ENCODE measurements at places on chromosomes 6 and 20.

GRCh38 chr6:1311400-1312202 lies at the start of gene FOXQ1:
Gene FOXQ1 (plus strand): TSS chr6:1312098. CDS start chr6:1312705, 607 bp downstream.
- DNase-seq, result peak; percentile 98

DNA sequence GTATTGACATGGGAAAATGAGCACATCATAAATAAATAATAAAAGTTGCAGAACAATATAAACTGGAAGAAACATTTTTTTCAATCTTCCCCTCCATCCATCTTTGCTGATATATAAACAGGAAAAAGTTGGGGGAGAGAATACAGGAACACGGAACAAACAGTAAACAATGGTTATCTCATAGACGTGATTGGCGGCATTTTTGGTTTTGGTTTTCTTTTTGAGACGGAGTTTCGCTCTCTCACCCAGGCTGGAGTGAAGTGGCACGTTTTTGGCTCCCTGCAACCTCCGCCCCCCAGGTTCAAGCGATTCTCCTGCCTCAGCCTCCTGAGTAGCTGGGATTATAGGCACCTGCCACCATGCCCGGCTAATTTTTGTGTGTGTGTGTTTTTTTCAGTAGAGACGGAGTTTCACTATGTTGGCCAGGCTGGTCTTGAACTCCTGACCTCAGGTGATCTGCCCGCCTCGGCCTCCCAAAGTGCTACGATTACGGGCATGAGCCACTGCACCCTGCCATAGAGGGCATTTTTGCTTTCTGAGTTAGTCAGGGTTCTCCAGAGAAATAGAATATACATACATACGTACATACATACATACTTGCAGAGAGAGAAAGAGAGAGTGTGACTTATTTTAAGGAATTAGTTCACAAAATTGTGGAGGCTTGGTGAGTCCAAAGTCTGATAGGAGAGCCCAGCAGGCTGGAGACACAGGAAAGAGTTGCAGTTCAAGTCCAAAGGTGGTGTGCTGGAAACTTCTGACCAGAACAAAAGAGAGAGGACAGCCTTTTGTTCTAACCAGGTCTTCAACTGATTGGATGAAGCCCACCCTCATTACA lies 22.6 kb downstream of the GNL1 start:
- DNase-seq, result no peak

DNA sequence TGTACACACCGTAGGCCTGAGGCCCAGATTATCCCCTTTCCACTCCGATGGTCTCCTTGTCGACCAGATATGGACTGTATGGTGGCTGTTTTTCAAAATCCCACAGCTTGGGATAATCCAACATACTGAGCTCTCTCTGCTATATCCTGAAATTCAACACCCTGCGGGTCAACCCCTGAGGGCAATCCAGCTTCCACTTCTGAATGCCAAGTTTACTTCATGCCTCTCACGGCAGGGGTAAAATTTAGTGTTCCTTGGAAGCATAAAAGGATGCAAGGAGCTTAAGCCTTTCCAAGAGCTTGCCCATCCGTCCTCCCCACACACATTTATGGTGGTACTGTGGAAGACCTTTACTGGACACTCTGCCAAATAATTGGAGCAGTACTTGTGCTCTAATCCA lies 90.7 kb downstream of the PLG start:
- DNase-seq, result no peak

DNA sequence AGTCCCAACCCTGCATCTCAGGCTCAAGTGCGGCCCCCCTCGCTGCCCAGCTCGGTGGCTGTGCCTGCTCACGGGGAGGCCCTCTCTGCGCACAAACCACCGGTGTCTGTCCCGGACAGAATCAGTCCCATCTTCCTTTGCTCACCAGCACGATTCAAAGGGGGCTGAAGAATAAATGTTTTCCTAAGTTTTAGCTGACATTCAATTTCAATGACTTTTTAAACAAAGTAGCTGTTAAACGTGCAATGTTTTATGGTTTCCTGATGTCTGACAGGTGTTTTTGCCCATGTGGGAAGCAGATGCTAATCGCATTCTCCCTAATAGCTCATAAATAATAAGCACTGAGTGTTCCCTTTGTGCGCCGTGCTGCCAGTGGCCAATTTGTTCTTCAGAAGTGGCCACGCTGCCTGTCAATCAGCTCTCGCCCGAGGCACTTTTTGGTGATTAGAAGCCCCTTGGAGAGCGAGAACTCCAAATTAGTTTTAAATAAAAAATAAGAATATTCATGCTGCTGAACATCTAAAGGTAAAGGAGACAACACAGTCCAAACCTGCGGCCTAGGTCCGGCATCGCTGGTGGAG lies 26.3 kb downstream of the BHLHE23 start:
- DNase-seq, result no peak

- no peak for DNase-seq
Measured at GRCh38 chr20:41011551-41012067, 17.0 kb upstream of the TOP1 start.

DNA sequence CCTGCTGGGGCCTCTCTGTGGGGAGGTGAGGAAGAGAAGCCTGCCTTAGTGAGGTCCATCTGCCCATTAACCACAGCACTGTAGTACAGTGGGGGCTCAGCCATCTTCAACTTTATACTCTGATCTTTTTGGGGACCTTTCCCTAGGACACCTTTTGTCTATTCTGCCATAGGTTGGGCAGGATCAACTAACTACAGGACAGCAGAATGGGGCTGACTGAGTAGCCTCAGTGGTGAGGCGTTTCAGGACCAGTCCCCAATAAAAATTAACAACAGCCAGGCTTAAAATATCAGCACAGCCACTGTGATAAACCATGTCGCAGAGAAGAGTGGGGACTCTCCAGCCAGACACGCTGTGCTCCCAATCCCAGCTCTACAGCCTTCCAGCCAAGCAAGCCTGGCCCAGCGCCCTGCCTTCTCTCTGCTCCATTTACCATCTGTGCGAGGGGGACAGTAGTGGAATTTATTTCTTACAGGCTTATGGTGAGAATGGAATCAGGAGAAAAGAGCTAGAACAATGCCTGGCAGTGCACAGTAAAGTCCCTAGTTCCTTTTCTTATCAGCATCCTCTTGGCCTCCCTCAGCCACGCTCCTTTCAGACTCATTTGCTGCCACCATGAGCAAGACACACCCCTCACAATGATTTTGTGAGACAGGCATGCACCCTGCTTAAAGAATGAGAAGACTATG lies 75.5 kb downstream of the SLC22A23 start:
- DNase-seq, result no peak
